Subcutaneous preadipocyte (primary cell): ENCODE measurements at places on chromosomes 11 and 22. TPM values are rescaled to one million over a fixed set of nuclear protein-coding genes. Genes with fewer than 3 reads are reported as not detected.

Gene TRPC6
- under 0.01 and 0.37 TPM in 2 replicates for total RNA-seq

Gene ANKK1
- under 0.01 TPM in 1 of 2 replicates, not detected in the other for total RNA-seq

Gene ARHGEF17
- 11.4 and 19.5 TPM in 2 replicates for total RNA-seq

Gene HTR3B
- total RNA-seq, result under 0.01 TPM in 1 of 2 replicates, not detected in the other

Gene RAG2
- total RNA-seq, result not detected in 2 replicates

Gene MMP27
- total RNA-seq, result under 0.01 TPM in 1 of 2 replicates, not detected in the other

Gene TST
- 26.5 and 26.8 TPM in 2 replicates for total RNA-seq

Gene OR2AT4
- total RNA-seq, result not detected in 2 replicates

Gene TNNT3
- 0.37 TPM in 1 of 2 replicates, not detected in the other for total RNA-seq

Gene OR5A1
- not detected in 2 replicates for total RNA-seq

Gene CLTCL1
- 7.4 and 9.6 TPM in 2 replicates for total RNA-seq

Gene PACS1
- 15.8 and 21.3 TPM in 2 replicates for total RNA-seq

Gene HBG2
- total RNA-seq, result not detected in 2 replicates

Gene PNPLA5
- total RNA-seq, result not detected in 2 replicates

Gene NNMT
- total RNA-seq, result 193 and 704 TPM in 2 replicates
